ENCODE measurements at places on chromosomes 16 and 17.

- no peak for DNase-seq
These were observed 529.4 kb downstream of the RBFOX1 start for GRCh38 chr16:7861891-7862582.

DNA sequence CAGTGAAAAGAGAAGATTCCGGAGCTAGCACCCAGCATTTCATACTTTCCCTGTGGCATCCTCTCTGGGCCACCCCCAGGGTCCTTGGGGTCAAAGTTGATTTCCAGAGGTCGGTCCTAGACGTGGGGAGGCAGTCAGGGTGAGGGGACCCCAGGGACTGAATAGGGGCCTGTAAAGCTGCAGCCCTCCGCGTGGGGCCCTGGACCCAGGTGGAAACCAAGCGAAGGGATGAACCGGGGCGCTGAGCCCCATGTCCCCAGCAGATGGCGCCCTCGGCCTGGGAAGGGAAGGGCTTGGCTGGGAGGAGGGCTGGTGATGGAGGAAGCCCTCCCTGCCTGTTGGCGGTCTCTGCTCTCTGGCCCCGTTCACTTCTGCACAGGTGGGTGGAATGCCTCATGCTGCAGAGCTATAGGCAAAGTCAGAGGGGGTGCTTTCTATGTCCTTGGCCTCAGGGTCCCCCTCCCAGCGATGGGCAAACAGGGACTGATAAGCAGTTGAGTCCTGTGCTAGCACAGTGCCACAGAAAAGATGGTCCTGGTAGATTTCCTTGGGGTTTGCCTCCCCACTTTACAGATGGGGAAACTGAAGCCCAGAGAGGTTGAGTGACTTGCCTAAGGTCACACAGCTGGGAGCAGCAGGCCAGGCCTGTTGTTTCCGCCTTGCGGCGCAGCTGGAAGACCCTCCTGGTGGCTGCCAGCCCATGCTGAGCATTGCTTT, 163.4 kb upstream of the CIBAR2 start:
- peak; percentile 13 for DNase-seq

GRCh38 chr16:83147244-83147643, 520.5 kb downstream of the CDH13 start:
- no peak for DNase-seq

DNA sequence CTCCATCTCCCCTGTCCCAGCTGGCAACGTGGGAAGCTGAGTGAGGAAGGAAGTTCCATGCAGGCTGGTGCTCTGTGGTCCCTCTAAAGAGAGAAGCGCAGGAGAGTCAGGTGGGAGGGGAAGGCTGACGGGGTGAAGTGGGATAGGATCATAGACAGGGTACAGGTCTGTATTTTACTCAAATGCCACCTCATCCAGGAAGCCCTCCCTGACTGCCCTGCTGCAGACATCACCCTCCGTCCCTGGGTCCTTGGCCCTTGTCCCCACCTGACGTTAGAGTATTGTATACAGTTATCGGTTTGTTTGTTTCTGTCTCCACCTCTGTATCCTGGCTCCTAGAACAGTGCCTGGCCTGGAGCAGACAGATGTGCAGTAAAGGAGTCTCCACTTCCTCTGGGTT, 11.7 kb downstream of the CANT1 start:
- DNase-seq = no peak

DNA sequence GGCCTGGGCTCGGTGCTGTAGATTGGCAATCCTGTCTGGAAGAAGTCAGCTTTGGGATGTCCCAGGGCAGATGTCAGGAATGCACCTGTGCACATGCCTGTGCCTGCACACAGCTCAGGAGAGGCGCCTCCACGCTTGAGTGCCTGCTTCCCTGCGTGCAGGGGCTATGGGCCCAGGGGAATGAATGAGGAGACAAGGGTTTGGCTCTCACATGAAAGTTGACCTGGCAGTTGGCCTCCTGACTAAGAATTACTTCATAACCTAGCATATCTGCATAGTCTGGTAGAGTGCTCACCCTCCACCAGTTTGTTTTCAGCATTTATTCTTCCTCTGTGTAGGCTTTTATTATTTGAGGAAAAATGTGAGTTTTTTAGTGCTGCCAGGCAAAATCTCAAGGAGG, 50.0 kb downstream of the PLD6 start:
- peak; percentile 79 for DNase-seq

- DNase-seq = no peak
These were observed 545.7 kb downstream of the NPIPA7 start for GRCh38 chr16:16924613-16925012.
